Muscle of leg (tissue), 16 donors: ENCODE measurements at places on chromosomes 5 and 9.

GRCh38 chr5:161803-162110, 29.5 kb upstream of the LRRC14B start:
- no peak for DNase-seq

DNA sequence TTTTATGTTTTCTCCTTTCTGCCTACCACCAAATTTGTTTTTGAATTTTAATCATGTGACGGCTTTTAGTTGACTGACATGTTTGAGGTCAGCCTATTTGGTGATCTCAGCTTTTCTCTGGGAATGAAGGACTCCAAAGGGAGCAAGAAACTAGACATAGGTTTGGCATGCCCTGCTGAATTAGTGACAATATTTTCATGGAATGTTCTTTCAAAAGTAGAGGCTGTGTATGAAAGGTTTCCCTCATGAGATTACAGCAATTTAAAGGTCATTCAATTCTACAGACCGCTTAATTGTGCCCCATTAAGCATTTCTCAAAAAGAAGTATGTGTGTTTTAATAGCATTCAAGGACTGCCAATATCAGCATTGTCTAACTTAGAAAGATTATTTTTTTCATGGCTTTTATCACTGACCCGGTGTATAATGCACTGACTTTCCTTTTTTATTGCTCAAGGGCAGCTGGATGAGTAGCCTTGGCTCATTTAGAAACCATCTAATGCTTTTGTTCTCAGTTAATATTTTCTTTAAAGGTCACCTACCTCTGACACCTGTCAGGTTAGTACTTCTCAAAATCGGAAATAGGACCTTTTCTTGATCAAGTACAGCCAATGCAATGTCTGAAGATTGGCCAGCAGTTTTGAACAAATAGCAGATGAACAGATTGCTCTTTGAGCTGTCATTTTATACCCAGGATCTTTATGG, 8.1 kb upstream of the MLLT3 start:
- DNase-seq: no peak

DNA sequence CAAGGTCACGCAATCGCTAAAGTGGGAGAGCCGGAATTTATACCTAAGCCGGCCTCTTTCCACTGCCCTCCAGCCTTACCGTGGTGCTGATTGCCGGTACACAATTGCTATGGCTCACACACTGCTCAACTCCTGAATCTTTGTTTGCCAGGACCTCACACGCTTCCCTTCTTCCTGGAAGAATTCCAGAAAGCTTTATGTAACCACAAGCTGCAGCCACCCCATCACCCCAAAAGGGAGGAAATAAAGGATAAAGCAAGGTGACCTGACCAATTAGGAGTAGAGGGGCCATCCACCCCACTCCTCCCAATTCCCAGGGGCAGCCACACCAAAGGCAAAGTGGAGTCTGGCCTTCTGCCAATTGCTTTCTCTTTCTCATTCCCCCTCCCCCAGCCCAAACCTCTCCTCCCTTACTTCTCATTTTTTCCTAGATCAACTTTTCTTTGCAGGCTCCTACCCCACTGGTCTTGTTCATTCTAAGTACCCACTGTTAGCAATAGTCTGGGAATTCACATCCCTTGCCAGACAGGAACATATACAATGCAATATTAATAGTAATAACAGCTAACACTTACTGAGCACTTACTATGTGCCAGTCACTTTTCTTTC, 18.0 kb upstream of the CDC23 start:
- DNase-seq: peak; percentile 35

DNA sequence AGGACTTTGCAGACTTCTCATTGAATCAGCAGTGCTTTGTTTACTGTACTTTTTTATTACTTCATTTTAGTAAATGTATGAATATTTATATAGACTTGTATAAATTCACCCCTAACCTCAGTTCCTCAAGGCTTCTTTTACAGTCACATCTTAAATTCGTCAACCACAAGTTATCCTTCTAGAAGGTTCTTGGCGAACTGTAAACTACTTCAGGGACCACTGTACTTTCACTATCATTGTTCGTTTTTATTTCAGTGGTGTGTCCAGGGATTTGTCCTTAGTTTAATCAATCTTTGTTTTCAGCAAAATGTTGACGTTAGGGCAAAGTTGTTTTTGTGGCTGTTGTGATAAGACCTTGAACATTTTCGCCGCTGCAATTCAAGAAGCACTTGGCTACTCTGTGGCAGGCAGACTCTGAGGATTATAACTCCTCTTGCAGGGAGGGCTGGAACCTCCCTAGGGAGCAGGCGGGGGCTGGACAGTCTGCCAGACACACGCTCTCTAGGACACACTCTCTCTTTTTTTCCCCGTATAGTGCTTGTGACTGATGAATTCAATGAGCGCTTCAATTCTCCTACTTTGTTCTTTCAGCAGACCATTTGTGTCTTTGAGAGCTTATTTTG, 252.8 kb downstream of the FBXL7 start:
- DNase-seq: peak; percentile 58

- no peak for DNase-seq
Measured at GRCh38 chr5:102603670-102604069, 104.9 kb upstream of the SLCO6A1 start.

DNA sequence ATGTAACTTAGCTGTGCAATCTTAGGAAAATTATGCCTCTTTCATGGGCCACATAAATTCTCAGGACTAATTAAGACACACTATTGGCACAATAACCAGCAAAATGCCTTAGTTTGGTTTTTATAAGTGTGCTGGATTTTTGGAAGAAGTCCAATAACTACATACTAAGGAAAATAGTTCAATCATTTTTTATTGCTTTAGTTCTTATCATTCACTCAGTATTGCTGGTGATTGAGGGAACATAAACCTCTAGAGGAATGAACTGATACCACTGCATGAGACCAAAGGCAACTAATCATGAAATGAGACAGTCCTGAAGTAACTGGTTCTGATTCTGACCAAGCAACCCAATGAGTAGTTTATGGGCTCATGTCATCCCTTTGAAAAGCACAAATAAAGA, 571.5 kb downstream of the PDE4D start:
- no peak for DNase-seq

DNA sequence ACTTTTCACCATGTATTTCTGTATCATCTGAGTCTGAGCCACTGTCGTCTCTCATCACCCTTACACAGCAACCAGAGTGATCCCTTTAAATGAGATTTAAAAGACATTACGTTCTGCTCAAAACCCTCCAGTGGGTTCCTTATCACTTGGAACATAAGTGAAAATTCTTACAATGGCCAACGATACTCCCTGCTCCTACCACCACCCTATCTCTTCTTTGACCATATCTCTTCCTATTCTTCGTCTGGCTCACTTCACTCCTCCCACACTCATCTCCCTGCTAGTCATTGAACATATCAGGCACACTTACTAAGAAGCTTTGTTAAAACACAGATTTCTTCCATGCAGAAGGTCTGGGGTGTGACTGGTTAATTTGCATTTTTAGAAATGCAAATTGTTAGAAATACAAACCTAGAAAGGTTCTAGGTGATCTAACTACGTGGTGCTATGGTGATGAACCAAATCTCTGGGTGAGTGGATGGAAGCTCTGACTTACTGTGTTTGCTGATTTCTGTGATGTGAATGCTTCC, 166.6 kb upstream of the CD180 start:
- no peak for DNase-seq

- no peak for DNase-seq
Measured at GRCh38 chr5:72752909-72753308, 63.6 kb upstream of the TNPO1 start.

DNA sequence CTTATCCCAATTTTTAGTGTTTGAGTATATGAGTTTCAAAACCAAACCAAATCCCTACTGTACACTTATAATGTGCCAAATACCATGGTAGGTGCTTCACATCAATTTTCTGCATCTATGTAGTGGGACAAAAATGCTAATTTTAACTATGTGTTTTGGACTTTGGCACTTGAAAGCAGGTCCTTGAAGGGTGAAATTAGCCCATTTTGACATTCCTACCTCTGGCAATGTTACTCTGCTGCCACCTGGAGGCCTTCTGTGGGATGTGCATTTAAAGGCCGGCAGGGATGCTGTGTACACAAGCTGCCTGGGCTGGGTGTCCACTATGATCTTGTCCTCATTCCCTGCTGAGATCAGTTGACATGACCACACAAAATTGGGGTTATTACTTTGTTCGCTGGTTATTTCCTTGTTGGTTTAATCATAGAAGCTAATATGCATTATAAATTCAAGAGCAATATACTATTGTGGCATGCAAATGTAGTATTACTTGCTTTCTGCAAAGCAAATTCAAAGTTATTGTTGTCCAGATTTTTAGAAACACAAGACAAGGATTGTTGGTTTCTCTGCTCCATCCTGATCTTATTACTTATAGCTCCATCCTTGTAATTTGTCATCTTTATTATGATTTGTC, 166.8 kb downstream of the ARHGEF28 start:
- peak; percentile 75 for DNase-seq

DNA sequence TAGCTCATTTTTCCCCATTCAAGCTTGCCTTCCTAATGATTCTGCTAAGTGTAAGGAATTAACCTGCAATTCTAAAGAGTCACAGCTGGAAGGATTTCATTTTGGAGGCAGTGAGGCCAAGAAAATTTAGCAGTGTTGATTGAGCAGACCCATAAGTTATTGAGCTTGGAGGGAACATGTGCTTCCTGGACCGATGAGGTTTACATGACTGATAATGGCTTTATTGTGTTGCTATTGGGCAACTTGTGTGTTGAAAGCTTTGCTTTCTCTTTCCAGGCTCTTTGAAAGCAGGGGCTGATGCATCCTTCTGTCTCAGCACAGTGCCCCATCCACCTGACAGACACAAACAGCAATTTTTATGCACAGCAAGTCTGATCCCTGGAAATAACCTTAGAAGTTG, 398.9 kb upstream of the PCSK5 start:
- no peak for DNase-seq

DNA sequence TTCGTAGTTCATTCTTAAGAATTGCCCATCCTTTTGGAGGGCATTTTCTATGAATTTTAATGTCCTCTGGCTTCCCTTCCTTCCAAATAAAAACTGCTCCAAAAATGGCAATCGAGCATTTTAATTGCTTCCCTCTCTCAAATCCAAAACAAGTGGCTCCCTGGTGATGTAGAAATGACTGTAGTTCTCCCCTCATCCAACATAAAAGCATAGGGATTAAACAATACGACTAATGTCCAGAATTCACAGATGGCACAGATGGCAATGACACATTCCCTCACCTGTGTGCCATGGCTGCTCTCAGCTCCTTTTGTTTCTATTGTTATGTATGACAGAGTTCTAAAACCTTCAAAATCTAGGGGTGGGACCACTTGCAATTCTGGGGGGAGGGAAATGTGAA, 417.3 kb downstream of the RAB3C start:
- DNase-seq: no peak

DNA sequence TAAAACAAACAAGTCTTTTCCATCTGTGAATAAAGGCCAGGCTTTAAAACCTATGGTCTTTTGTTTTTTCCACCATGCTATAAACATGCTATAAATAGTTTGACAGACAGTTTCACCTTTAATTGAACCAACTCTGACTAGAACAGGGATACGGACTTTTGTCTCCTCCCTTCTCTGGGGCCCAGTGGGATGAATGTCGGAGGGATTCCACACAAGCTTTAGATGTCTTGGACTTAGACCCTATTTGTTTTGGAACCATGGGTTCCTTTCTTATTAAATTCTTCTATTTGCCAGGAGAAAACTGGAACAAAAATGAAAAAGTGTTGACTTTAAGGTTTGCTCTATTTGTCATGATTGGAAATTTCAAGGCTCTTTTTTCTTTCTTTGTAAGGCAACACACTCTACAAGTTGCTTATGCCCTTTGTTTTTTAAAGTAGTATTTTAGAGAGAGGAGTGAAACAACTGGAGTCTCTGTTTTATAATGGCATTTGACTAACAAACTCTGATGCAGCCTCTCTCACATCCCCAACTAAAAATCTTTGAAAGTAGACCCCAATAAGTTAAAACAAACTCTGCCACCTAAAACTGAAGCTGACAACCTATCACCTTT, 145.3 kb downstream of the MLLT3 start:
- peak; percentile 76 for DNase-seq

DNA sequence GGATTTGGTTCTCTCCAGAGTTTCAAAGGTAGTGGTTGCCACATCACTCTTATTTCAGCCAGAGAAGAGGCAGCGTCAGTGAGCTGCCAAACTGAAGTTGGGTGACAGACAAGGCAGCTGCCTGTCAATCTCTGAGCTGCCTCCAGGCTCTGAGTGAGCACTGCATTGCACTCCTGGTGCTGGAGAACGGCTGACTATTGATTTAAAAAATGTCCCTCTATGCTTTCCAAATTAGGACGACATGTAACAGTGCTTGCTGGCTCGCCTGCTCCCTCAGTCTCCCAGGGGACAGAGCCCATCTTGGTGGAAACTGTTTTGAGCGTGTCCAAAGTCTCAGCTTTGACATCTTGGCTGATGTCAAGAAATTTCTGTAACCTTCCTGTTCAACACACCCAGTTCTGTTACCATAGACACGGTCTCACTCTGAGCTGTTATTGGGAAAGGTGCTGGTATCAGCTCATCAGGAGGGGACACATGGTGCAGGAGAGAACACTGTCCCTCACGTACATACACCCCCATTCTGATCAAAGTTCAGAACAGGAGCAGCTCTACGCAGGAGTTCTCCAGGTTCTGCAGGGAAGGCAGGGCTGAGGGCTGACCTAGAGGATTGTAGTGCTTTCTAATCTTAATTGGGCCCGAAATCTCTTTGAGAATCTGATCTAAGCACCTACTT, 15.7 kb downstream of the PCDH12 start:
- DNase-seq: no peak

DNA sequence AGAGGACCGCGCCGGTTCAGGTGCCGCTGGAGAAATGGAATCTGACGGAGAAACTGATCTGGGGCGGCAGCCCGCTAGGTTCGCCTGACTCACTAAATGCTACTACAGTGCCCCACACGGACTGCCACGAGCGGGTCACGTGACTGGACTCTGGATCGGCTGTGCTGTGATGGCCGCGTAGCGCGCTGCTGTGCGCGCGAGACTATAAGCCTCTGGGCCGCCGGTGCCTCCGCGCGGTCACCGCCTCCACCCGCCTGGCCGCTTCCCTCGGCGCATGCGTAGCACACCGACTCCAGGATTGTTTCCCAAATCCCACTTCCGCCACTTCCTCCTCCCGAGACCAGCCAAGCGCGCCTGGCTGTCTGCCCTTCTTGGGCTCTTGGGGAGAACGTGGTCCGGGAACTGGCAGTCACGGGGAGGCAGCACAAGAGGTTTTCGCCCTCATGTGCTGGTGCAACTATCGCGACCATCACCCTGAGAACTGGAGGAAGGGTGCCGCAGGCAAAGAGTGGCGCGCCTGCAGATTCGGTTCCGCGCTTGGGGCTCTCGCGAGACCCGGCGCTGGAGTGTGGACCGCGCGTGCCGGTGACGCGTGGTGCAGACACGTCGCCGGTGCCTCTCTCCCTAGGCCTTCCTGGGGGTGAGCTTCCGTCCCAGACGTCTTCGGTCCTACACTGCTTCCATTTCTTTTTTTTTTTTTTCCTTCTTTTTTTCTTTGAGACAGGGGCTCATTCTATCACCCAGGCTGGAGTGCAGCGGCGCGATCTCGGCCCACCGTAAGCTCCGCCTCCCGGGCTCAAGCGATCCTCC, 35.8 kb upstream of the GLDC start:
- peak; percentile 99 for DNase-seq
